ENCODE measurements at places on chromosomes 7 and 10. TPM values are rescaled to one million over a fixed set of nuclear protein-coding genes. Genes with fewer than 3 reads are reported as not detected.

Gene WIPF3
- polyA plus RNA-seq, result not detected

Gene CLCN1
- not detected for polyA plus RNA-seq

Gene JCAD
- polyA plus RNA-seq, result 0.07 TPM

Gene ASB15
- 0.29 TPM for polyA plus RNA-seq

Gene AKR1C2
- polyA plus RNA-seq, result not detected

Gene SPDYE2
- polyA plus RNA-seq, result 0.55 TPM

GRCh38 chr7:5766321-5766761 is 15.1 kb downstream of the RNF216 start:
- no peak for DNase-seq
- H3K4me1 ChIP-seq, result peaks cover 14% of the 10 kb centered on the region
- no peaks in the 10 kb centered on the region for H3K27me3 ChIP-seq
- H3K4me3 ChIP-seq, result no peak overlapping the region

GRCh38 chr7:75888464-75889222 is 9.8 kb downstream of the RHBDD2 start:
- no peak for DNase-seq
- H3K36me3 ChIP-seq, result no peaks in the 10 kb centered on the region
- peak overlapping the region; percentile 69 for H3K27ac ChIP-seq
- no peak overlapping the region for H3K4me3 ChIP-seq
- no peaks in the 10 kb centered on the region for H3K27me3 ChIP-seq
- H3K4me1 ChIP-seq, result peaks cover 4% of the 10 kb centered on the region

GRCh38 chr10:109846832-109847231 is 76.5 kb downstream of the XPNPEP1 start:
- peaks cover 4% of the 10 kb centered on the region for H3K4me1 ChIP-seq
- H3K27me3 ChIP-seq, result peaks cover 58% of the 10 kb centered on the region
- no peak overlapping the region for H3K4me3 ChIP-seq
- DNase-seq, result no peak

GRCh38 chr7:9983048-9983447 is 990.6 kb upstream of the PHF14 start:
- no peak overlapping the region for H3K4me3 ChIP-seq
- no peak overlapping the region for H3K27ac ChIP-seq
- H3K27me3 ChIP-seq, result no peaks in the 10 kb centered on the region
- H3K36me3 ChIP-seq, result no peaks in the 10 kb centered on the region
- no peak for DNase-seq

DNA sequence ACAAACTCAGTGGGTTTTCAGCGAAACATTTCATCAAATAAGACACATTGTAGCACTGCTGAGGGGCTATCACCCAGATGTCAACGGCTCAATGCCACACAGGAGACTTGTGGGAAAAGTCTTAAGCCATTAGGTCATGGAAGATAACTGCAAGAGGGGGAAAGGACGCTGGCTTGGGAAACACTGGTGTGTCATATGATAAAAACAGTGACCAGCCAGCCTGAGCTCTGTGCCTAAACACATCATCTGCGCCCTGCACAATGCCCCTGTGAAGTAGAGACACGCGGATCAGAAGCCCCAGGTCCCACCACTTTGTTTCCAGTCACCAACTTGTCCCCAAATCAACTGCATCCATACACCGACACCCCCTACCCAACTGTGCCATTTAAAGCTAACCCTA is 116.7 kb downstream of the TNS3 start:
- peak overlapping the region; percentile 15 for H3K27ac ChIP-seq
- no peak overlapping the region for H3K4me3 ChIP-seq
- no peaks in the 10 kb centered on the region for H3K27me3 ChIP-seq
- no peaks in the 10 kb centered on the region for H3K4me1 ChIP-seq

GRCh38 chr10:25552283-25552919 is 377.6 kb downstream of the GPR158 start:
- peaks cover 15% of the 10 kb centered on the region for H3K27me3 ChIP-seq
- H3K4me3 ChIP-seq, result no peak overlapping the region
- H3K4me1 ChIP-seq, result no peaks in the 10 kb centered on the region
- H3K36me3 ChIP-seq, result no peaks in the 10 kb centered on the region

DNA sequence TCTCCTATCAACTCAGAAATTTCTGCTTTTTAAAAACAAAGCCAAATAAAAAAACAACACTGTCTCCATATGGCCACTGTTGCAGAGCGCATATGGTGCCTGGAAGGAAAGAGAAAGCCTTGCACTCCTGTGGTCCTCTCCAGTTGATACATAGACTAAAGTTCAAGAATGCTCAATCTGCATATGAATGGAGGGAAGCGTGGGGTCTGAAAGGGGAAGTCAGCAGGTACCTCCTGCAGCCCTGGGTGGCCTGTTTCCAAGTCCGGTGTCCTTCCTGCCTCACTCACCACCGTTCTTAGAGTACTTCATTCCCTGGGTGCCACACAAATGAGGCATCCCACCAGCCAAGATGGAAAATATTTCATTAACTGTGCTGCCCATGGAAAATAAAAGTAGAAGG is 138.3 kb upstream of the PALS2 start:
- no peak overlapping the region for H3K4me3 ChIP-seq
- H3K27ac ChIP-seq, result no peak overlapping the region
- no peaks in the 10 kb centered on the region for H3K36me3 ChIP-seq
- H3K4me1 ChIP-seq, result no peaks in the 10 kb centered on the region
- no peaks in the 10 kb centered on the region for H3K27me3 ChIP-seq
- no peak for DNase-seq

DNA sequence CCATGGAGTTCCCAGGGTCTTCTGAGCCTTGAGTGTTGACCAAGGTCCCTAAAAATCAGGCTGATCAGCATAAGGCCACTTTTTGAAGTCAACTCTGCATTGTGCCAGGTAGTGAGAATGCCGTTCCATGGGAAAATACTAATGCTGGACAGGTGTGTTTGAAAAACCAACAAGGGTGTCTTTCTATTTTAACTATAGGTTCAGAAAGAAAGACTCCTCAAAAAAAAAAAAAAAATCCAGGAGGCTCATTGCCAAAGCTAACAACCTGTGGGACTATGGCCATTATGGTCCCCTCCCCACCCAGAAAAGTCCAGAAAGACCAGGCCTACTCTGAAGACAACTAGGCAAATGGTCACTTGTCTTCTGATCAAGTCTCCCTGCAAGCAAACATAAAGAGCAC is 44.4 kb downstream of the NRAP start:
- DNase-seq, result no peak
- H3K27ac ChIP-seq, result no peak overlapping the region
- no peaks in the 10 kb centered on the region for H3K4me1 ChIP-seq
- no peaks in the 10 kb centered on the region for H3K36me3 ChIP-seq
- no peak overlapping the region for H3K4me3 ChIP-seq

DNA sequence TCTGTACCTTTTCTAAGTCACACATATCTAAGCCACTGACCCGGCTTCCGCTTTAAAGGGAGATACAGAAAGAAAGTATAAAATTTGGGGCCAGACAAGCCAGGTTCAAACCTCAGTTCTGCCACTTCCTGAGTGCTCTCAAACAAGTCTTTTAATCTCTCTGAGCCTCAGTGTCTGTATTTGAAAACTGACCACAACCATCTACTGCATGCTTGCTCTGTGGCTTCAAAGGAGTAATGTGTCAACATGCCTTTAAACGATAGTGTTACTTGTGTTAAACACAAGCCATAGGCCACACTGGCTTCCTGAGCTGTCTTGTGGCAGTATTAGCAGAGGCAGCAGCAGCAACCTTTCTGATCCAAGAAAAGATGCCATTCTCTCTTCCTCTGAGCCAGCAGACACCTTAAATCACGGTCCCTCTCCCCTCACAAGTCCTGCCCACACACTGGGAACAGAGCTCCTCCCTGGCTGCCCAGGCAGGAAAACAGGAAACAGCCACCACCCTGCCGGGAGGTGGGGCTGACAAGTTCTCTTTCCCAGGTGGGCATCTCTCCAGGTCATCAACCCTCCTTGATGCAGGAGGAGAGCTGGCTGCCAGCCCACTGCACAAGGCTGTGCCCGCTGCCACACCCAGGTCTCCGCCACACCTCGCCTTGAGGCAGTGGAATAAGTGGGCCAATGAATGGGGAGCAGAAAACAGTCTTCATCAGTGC is 10.7 kb downstream of the HIP1 start:
- no peaks in the 10 kb centered on the region for H3K36me3 ChIP-seq
- H3K4me3 ChIP-seq, result no peak overlapping the region
- H3K4me1 ChIP-seq, result peaks cover 38% of the 10 kb centered on the region
- no peak for DNase-seq
- peak overlapping the region; percentile 81 for H3K27ac ChIP-seq
- no peaks in the 10 kb centered on the region for H3K27me3 ChIP-seq

GRCh38 chr10:81081887-81082620 is 544.4 kb downstream of the SH2D4B start:
- no peaks in the 10 kb centered on the region for H3K4me1 ChIP-seq
- H3K27me3 ChIP-seq, result no peaks in the 10 kb centered on the region
- H3K27ac ChIP-seq, result no peak overlapping the region
- DNase-seq, result no peak

DNA sequence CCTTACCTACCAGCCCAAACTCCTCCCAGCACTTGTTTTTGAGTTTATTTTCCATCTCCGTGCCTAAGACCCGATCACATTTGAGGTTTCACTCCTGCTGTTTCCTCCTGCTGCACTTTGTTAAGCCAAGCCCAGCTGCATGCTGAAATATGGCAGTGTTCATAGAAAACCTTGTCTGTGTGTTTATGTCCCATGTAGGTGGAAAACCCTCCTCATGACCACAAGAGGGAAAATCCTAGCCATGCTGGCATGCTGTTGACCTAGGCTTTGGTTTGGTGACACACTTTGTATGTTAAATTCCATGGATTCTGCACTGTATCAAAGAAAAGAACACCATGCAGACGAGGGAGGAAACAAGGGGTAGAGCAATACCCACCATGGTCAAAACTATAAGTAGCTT is 154.4 kb downstream of the CUBN start:
- no peak for DNase-seq
- no peak overlapping the region for H3K4me3 ChIP-seq
- no peaks in the 10 kb centered on the region for H3K27me3 ChIP-seq
- peaks cover 17% of the 10 kb centered on the region for H3K36me3 ChIP-seq

DNA sequence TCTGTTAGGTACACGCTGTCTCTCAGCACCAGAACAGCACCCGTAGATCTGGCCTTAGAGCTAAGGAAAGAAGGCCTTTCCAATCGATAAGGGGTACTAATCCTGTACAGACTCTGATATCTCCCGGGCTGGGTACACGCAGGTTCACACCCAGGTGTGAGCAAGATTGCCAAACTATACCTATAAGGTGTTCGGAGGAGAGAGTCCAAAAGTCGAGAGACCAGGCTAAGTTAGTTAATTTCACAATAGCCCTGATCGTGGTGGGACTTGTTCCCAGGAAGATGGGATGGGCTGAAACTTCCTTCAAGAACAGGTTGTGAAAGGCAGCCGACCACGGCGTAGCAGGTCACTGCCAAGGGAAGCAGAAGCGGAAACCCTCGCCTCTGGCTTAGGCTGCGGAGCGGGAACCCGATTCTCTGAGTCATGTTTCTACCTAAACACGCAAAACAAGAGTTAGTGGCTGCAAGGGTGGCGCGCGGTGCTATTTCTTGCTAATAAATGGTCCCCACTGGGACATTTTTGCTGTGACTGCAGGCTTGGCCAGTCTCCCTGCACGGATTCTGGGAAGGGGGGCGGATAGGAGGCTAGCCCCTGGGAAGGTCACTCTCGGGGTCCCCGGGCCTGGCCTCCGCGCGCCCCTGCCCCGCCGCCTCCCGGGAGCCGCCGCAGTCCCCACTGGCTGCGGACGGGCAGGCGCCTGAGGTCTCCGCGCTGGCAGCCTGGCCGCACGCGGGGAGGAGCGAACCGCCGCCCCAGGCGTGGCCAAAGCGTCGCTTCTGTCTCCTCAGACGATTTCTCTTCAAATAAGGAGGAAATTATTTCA is 75.4 kb upstream of the PDSS1 start:
- no peak overlapping the region for H3K4me3 ChIP-seq
- H3K4me1 ChIP-seq, result peaks cover 5% of the 10 kb centered on the region
- DNase-seq, result no peak
- H3K27ac ChIP-seq, result no peak overlapping the region
- H3K27me3 ChIP-seq, result peaks cover 47% of the 10 kb centered on the region
- no peaks in the 10 kb centered on the region for H3K36me3 ChIP-seq

- no peak for DNase-seq
- H3K36me3 ChIP-seq, result no peaks in the 10 kb centered on the region
- no peaks in the 10 kb centered on the region for H3K4me1 ChIP-seq
- no peak overlapping the region for H3K4me3 ChIP-seq
Measured at GRCh38 chr7:143514995-143515735, 37.5 kb downstream of the TAS2R41 start.

GRCh38 chr10:115849197-115849596 is 423.8 kb downstream of the GFRA1 start:
- H3K4me3 ChIP-seq, result no peak overlapping the region
- DNase-seq, result no peak
- H3K4me1 ChIP-seq, result no peaks in the 10 kb centered on the region
- no peaks in the 10 kb centered on the region for H3K27me3 ChIP-seq
- no peaks in the 10 kb centered on the region for H3K36me3 ChIP-seq

DNA sequence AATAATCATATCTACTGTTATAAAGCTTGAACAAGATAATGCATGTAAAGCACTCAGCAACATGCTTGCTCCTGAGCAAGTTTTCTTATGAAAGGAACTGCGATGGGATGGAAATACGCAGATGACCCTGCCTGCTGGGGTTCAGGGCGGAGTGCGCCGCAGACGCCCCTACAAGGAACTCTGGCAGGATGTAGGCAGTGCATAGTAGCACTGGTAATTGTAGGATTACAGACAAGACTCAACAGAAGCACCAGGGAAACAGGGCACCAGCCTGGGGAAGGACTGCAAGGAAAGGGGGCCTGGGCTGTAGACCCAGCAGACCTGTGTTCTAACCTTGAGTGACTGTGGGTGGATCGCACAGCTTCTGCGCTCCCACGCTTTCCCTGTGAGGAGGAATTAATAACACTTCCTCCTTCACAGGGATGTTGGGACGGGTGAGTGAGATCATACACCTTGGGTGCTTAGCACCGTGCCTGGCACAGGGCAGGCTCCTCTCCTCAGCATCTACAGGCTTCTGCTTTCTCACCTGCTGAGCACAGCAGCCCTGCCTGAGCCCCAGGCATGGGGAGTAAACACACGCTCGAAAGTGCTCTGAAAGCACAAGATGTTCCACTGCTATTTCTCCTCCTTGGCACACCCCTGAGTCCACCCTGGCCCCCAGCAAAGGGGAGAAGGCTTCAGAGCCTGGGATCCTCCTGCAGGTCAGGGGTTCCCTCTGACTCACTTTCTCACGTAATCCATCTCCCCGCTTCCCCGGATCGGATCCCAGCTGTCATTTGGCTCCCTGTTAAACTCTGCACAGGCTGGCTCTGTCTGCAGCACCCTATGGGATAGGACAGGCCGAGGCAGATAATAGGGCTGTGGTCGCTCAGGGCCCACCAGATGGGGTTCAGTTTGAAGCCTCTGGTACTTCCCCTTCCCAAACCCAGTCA is 19.2 kb downstream of the ITPRIP start:
- H3K36me3 ChIP-seq, result no peaks in the 10 kb centered on the region
- H3K27me3 ChIP-seq, result no peaks in the 10 kb centered on the region
- peaks cover 74% of the 10 kb centered on the region for H3K4me1 ChIP-seq
- H3K27ac ChIP-seq, result peak overlapping the region; percentile 40
- no peak overlapping the region for H3K4me3 ChIP-seq
- DNase-seq, result no peak

GRCh38 chr10:67784474-67784873 is 53.5 kb downstream of the DNAJC12 start:
- H3K27me3 ChIP-seq, result no peaks in the 10 kb centered on the region
- peaks cover 43% of the 10 kb centered on the region for H3K4me1 ChIP-seq
- no peaks in the 10 kb centered on the region for H3K36me3 ChIP-seq
- H3K27ac ChIP-seq, result peak overlapping the region; percentile 93
- H3K4me3 ChIP-seq, result peak overlapping the region; percentile 88
- no peak for DNase-seq

- no peaks in the 10 kb centered on the region for H3K27me3 ChIP-seq
- H3K4me3 ChIP-seq, result no peak overlapping the region
- no peak for DNase-seq
- no peak overlapping the region for H3K27ac ChIP-seq
- H3K4me1 ChIP-seq, result no peaks in the 10 kb centered on the region
Measured at GRCh38 chr10:84683550-84683949, 355.2 kb downstream of the CCSER2 start.

- no peak overlapping the region for H3K27ac ChIP-seq
- H3K36me3 ChIP-seq, result no peaks in the 10 kb centered on the region
- no peaks in the 10 kb centered on the region for H3K4me1 ChIP-seq
Measured at GRCh38 chr7:149319376-149319775, 57.4 kb downstream of the ZNF783 start.

Data from naive B cell (primary cell).